ENCODE measurements at places on chromosomes 5 and 9.

DNA sequence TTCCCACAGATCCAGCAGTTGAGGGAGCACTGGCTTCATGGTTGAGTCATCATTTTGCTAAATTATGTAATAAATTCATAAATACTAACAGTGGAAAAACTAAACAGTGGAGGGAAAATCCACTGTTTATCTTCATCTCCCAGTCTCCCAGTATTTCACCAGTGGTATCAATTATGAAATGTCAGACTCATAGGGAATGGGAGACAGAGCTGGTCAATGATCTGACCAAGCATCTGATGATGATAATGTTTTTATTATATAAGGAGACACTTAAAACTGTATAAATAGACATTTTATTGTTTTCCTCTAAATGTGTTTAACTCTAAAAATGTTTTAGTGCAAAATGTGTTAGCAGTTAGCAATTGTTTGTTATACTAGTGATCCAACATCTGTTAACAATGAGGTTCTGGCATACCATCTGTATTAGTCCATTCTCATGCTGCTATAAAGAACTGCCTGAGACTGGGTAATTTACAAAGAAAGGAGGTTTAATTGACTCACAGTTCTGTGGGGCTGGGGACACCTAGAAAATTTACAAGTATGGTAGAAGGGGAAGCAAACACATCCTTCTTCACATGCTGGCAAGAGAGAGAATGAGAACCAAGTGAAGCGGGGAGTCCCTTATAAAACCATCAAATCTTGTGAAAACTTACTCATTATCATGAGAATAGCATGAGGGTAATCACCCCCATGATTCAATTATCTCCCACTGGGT lies 11.8 kb upstream of the REEP5 start:
- no peak for ATAC-seq

- no peak for ATAC-seq
These were observed 4.1 kb upstream of the PRDM12 start for GRCh38 chr9:130660326-130660682.

DNA sequence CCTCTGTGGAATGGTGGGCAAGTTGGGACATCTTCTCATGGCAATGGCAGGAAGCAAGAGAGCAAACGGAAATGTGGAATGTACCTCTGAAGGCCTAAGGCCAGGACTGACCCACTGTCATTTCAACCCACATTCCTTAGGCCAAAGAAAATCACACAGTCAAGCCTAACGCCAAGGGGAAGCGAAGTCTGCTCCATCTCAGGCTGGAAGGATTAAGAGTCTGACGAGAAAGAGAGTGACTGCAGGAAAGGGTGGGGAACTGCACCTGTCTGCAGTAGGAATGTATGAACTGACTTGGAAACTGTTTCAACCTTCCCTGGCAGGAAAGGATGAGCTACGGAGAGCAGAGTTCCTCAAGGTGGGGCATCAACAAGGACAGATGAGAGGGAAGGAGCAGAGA lies 90.2 kb upstream of the TAS2R1 start:
- ATAC-seq: no peak

DNA sequence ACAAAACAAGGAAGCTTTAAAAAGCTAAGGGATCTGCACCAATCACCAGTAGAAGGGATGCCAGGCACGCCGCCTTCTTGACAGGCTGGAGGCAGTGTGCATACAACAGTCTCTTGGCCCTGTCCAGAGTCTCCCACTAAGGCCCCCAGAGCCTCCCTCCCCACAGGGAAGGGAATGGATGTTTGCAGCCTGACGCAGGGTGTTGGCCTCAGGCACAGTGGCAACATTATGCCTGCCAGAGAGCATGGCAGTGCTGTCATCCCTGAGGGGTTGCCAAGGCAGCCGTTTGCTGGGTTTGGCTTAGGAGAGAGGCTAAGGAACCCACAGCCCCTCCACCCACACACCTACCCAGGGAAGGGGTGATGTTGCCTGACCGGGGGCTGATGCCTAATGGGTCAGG lies 4.8 kb downstream of the HBEGF start:
- ATAC-seq: no peak

Measured in esophagus mucosa (tissue), 1 donor.